Stimulated activated CD4-positive, alpha-beta T cell treated with anti-CD3 and anti-CD28 coated beads, Interleukin-15, amount 100 ng/mL, for 48 hours (primary cell): ENCODE measurements at places on chromosomes 7 and 10.

GRCh38 chr10:118017071-118017740 lies 29.5 kb downstream of the RAB11FIP2 start:
- no peak for DNase-seq

- DNase-seq, result no peak
Observed at GRCh38 chr10:80390740-80391139, 17.6 kb upstream of the PRXL2A start.

- DNase-seq, result no peak
Observed at GRCh38 chr10:71873582-71874211, 22.6 kb upstream of the PSAP start.

DNA sequence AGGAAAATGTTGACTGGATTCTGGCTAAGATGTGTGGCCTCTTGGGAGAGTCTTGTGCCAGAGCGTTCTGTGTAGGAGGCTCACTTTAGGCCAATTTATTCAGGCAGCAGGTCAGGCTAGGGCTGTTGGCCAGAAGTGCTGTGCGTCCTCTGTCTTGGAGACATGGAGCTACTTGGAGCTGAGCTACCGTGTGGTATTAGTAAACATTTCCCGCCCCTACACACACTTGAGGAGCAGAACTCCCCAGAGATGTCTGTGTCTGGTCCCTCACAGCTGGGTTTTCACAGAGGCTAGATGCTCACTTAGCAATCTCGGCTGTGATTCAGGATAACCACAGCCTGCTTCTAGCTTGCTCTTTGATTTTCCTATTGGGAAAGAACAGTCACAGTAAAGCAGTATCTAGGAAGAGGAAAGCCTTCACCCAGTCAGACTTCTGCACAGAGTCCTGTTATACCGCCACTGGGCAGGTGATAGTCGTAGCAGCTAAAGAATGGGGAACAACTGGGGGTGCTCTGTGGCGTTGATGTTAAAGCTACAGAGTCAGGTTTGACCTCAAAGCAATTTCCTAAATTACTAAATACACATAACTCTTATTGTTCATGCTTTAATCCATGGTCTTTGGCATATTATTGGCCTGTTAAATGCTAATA lies 86.7 kb downstream of the MDFIC start:
- no peak for DNase-seq

DNA sequence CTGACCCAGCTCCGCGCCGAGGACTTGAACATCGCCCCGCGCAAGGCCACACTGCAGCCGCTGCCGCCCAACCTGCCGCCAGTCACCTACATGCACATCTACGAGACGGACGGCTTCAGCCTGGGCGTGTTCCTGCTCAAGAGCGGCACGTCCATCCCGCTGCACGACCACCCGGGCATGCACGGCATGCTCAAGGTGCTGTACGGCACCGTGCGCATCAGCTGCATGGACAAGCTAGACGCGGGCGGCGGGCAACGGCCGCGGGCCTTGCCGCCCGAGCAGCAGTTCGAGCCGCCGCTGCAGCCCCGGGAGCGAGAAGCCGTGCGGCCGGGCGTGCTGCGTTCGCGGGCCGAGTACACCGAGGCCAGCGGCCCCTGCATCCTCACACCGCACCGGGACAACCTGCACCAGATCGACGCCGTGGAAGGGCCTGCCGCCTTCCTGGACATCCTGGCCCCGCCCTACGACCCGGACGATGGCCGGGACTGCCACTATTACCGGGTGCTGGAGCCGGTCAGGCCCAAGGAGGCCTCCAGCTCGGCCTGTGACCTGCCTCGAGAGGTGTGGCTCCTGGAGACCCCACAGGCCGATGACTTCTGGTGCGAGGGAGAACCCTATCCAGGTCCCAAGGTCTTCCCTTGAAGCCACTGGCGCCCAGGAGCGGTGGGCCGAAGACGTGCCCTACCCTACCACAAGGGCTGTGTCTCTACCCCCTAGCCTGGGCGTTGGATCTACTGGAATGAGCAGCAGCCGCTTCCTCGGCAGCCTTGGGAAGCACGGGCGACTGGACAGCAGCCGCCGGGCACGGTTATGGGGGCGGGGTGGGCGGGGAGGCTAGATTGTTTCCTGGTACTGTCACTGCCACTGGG lies 945 bp downstream of the ADO start:
- DNase-seq, result no peak

DNA sequence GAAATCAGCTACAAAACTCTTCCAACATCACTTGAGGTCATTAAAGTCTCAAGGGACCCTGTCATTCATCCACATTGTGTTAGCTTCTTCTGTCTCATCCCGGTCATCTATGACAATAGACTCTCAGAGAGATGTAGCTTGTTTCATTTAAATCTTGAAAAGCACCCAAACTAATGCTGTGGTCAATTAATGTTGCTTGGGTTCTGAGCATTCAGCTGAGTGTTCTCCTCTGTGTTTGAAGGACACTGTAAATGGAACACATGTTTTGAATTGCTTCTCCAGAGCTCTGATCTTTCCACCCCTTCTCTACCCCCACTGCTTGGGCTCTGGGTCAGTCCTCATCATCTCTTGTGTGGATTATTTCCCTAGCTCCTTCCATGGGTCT lies 19.6 kb upstream of the ADD3 start:
- no peak for DNase-seq

GRCh38 chr10:3785851-3786271 lies 852 bp upstream of the KLF6 start:
- no peak for DNase-seq

- DNase-seq, result no peak
Observed at GRCh38 chr10:128714644-128715415, 588.6 kb upstream of the MKI67 start.

DNA sequence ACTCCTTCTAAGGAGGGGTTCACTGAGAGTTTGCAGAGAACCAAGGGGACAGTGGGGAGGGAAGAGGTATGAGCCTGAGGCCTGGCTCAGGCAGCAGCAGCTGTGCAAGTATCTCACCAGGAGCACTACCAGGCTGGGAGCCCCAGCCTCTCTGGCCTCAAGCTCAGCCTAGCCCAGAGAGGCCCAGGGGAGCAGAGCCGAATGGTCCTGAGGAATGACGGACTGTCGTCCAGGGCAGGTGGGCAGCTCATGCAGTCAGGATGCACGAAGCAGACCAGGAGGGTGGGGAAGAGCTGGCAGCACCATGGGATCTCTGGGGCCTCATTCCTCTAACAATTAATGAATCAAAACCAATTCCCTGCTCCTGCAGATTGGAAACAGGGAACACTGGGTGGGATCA lies 151.5 kb downstream of the GRID1 start:
- no peak for DNase-seq

GRCh38 chr10:132951926-132952325 lies 9.6 kb upstream of the CFAP46 start:
- no peak for DNase-seq

GRCh38 chr7:158581440-158582088 lies 6.1 kb downstream of the PTPRN2 start:
- DNase-seq, result no peak

- no peak for DNase-seq
Observed at GRCh38 chr10:74927701-74928100, 101.3 kb downstream of the KAT6B start.

- no peak for DNase-seq
Observed at GRCh38 chr10:71902351-71902750, 51.3 kb upstream of the PSAP start.

- DNase-seq, result no peak
Observed at GRCh38 chr7:127692200-127692599, 40.2 kb downstream of the SND1 start.

DNA sequence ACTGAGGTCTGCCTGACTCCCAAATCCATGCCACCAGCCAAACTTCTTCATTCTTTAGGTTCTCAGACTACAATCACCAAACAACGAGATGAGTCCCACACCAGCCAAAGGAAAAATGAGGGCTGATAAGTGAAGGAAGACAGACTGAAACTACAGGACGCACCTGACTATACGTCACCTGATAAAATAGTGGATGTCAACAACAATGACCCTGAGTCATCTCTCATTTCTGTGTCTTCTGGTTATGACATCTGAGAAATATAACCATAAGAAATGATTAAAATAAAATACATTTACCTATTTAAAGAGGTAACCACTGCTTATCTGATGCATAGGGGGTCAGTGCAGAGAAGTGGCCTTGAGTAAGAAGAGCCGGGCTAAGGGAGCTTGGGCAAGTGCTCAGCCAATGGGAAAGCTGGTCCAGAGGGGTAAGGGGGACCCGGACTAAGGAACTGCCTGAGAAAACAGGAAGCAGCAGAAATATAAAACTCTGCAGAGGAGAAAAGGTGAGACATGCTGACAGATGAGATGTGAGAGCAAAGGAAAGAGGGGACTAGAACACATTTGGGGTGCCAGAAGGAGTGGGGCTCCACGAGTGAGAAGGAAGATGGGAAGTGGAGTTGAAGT lies 51.8 kb downstream of the HIPK2 start:
- DNase-seq, result no peak

DNA sequence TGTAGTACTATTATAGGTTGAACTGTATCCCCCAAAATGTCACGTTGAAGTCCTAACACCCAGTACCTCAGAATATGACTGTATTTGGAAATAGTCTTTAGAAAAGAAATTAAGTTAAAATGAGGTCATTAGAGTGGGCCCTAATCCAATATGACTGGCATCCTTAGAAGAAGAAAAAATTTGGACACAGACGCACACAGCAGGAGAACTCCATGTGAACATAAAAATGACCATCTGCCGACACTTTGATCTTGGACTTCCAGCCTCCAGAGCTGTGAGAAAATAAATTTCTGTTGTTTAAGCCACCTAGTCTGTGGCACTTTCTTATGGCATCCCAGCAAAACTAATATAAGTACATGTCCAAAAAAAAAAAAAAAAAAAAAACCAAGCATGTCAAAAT lies 225.8 kb downstream of the PARD3 start:
- no peak for DNase-seq

GRCh38 chr7:55065079-55065478 lies 46.3 kb downstream of the EGFR start:
- DNase-seq, result no peak
